Suppressor macrophage treated with lipopolysaccharide for 1 hour (primary cell): ENCODE measurements at places on chromosomes 1 and 21.

- DNase-seq: no peak
These were observed 5.6 kb upstream of the CLEC20A start for GRCh38 chr1:178502330-178502714.

- DNase-seq: no peak
These were observed 74.8 kb upstream of the EDN2 start for GRCh38 chr1:41559331-41559730.

GRCh38 chr1:201268604-201269151, 14.6 kb upstream of the PKP1 start:
- DNase-seq: no peak

DNA sequence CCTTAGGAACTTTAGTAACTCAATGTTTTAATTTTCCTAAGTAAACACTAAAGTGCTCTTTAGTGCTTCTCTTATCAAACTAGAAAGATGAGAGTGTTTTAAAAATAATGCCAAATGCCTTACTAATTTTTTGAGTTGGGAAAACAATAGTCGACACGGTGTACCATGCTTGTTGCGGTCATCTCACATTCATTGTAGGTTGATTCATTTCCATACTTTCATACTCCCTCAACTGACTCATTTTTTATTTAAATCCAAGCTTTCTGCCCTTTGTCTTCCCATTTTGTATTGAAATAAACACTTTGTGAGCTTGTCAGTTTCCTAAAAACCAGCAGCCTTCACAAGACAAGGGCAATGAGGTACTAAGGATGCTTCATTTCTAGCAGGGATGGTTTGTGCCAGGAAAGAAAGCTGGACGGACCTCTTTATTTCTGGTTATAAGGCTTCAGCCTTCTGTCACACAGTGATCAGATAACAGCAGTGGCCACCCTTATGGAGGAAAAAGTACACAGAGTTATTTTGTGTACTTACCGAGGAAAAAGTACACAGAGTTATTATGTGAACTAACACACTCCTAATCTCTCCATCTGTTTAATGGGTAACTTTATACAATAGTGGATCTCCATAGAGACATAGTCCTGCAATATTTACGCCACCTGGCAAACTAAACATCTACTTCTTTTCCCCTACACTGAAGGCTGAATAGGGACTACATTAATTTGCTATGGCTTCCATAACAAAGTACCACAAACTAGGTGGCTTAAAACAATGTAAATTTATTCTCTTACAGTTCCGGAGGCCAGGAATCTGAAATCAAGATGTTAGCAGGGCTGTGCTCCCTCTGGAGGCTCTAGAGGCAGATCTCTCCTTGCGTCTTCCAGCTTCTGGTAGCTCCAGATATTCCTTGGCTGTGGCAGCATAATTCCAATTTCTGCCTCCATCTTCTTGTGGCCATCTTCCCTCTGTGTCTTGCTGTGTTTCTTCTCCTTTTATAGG, 13.0 kb upstream of the CCDC190 start:
- no peak for DNase-seq

GRCh38 chr1:66256629-66257572, 277.1 kb upstream of the SGIP1 start:
- peak; percentile 45 for DNase-seq

DNA sequence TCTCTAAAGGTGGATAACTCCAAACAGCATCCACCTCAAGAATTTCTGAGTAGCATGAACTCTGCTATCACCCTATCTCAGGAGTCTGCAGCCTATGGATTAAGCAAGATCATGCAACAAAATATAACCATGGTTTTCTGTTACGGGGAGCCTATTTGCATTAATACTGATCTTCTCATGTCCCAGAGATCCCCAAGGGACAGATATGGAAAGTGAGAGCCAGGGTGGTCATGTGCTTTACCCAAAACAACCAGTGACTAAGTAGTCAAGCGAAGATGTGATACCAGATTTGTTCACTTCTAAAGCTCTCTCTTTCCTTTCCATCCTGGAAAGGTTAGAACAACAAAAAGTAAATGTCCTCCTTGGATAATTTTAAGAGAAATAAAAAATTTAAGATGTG, 125.1 kb downstream of the PRRX1 start:
- DNase-seq: no peak

DNA sequence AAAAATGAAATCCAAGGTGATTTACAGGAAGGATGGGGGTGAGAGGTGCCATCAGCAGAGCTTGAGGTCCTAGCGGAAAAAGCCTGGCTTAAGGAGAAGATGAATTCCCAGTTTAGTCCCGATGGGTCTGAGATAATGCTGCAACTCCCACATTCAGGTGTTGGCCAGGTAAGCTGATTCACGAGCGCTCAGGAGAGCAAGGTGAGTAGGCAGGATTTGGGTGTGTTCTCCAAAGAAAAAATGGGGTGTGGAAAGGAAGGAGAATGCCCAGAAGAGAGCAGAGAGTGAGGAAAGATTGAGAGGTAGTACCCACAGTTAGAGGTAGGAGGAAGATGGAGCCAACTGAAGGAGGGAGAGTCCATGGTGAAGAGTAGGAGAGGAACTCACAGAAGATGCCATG, 12.5 kb downstream of the RIMS3 start:
- DNase-seq: no peak

DNA sequence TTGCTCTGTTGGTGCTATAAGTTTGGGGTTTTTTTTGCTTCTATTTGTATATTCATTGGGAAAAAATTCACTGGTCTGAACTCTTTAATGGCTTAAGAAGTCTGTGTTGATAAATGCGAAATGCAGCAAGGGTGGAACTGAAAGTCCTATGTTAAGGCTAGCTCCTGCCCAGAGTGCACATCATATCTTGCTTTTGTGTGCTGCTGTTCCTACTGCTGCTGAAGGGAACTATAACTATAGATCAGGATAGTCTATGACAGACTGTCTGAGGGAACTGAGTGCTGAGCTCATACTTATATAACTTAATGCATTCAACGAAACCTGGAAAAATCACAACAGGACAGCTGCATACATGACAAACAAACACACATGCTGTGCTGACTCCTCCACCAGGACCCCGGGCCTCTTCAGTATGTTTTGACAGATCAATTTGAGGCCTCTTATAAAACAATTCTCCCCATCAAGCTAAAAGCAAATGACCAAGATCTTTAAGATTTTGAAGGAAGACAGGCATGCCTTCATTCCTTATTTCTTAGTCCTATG, 1031.5 kb upstream of the ADGRL2 start:
- DNase-seq: no peak

- no peak for DNase-seq
These were observed 381.2 kb upstream of the DUSP10 start for GRCh38 chr1:222123111-222123510.

DNA sequence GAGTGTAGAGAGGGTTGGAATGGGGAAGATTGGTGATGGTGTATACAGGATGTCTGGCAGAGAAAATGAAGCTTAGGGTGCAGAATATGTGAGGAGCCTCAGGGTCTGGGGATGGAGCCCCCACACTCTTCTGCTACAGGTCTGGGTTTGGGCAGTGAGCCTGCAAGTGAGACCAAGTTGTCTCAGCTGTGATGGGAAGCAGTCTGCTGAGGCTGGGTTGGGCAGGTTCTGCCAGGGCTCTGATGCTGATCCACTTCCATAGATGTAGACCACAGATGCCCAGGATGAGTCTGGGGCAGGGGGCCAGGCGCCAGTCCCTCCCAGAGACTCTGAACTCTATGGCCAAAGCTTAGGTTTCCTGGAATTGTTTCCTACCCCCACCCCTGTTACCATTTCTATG, 516.9 kb downstream of the PTPRU start:
- DNase-seq: no peak

DNA sequence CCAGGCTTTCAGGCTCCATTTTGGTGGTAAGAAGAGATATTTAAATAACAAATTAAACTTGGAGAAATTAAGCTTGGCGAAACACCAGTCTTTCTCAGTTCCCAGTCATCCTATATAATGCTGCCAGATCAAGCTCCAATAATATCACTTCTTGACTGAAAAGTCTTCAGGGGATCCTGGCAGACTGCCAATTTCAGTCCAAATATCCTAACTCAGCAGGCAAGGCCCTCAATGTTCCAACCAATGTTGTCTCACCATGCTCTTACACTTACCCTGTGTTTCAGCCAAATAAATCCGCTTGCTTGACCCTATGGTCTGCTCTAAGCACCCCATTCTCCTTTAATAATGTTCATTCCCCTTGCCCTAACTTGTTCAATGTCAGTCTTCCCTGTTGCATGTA, 39.9 kb upstream of the BCL10 start:
- no peak for DNase-seq

- DNase-seq: no peak
These were observed 220.1 kb upstream of the KCNK2 start for GRCh38 chr1:214862421-214862820.

DNA sequence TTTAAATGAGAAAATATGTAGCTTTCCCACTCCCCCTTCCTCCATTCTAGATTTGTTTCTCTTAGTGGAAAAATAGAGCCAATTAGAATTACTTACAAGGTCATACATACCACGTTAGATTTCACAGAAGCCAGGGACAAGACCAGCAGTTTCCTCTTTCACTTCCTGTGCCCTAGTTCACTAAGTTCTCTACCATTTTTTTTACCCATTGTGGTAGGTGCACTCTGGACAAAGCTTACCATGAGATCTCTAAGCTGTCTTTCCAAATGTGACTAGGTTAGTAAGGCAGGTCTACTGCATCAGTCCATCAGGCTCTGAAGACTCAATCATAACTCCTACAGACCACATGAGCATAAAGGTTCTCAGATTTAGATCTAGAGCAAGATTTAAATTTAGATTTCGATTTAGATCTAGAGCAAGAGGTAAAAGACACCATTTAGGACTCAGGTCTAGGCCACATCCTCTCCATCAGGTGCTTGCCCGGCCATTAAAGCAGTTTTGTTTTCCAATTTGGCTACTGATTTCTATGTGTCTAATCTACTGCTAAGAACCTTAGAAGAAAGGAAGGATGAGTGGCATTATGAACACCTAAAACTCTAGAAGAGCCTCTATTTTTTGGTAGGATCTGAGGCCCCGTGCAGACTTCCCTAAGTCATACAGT, 235.3 kb downstream of the FAF1 start:
- DNase-seq: peak; percentile 40

GRCh38 chr1:174160109-174160473, 771 bp downstream of the RABGAP1L start:
- peak; percentile 53 for DNase-seq

DNA sequence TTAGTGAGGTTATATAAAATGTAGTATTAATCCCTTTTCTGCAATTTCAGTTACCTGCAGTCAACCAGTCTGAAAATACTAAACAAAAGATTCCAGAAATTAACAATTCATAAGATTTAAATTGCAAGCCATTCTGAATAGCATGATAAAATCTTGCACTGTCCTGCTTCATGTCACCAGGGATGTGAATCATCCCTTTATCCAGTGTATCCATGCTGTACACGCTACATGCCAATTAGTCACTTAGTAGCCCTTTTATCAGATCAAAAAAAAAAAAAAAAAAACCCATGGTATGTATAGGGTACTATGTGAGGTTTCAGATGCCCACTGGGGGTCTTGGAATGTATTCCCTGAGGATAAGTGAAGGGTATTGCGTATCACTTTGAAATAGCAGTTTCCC, 191.3 kb upstream of the HP1BP3 start:
- no peak for DNase-seq

GRCh38 chr1:84726593-84727499, 36.6 kb upstream of the SSX2IP start:
- no peak for DNase-seq

DNA sequence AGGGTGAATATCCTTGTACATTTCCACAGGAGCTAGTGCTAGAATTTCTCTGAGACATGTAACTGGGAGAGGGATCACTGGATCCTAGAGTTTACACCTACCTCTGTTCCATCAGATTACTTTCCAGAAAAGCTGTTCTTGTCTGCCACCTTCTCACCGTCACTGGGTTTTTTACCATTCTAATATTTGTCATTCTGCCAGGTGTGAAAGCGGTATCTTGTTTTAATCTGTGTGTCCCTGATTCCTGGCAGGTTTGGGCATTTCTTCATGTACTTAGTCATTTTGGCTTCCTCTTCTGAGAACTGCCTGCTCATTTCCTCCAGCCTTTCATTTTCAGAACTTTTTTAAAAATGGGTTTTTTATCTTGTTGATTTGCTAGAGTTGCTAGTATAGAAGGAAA, 5.1 kb downstream of the PMF1 start:
- DNase-seq: peak; percentile 78

GRCh38 chr21:44653656-44654575, 543 bp downstream of the KRTAP12-4 start:
- no peak for DNase-seq

DNA sequence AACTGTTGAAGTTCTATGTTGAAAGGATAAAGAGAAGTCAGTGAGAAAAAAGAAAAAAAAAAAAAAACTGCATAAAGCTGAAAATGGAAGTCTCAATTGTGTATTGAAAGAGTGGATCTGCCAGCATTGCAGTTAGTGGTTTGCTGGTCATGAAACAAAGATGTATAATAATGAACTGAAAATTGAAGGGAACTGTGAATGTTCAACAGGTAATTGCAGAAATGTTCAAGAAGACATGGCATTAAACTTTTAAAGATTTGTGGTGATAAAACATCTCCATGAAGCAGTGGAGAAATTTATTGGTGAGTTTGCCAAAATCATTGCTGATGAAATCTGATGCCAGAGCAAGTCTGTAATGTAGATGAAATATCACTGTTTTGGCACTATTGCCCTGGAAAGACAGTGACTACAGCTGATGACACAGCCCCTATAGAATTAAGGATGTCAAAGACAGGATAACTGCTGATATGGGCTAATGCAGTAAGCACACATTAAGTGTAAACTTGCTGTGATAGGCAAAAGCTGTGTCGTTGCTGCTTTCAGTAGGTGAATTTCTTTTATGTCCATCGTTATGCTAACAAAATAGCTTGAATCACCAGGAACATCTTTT, 71.0 kb downstream of the RD3 start:
- no peak for DNase-seq

GRCh38 chr1:117387060-117387633, 19.9 kb downstream of the MAN1A2 start:
- no peak for DNase-seq

- no peak for DNase-seq
These were observed 84.5 kb downstream of the GLIS1 start for GRCh38 chr1:53654216-53655210.

GRCh38 chr1:207025146-207025880, 7.2 kb downstream of the C1orf116 start:
- DNase-seq: peak; percentile 34

GRCh38 chr1:17251701-17252376, 2.9 kb downstream of the PADI3 start:
- DNase-seq: no peak

DNA sequence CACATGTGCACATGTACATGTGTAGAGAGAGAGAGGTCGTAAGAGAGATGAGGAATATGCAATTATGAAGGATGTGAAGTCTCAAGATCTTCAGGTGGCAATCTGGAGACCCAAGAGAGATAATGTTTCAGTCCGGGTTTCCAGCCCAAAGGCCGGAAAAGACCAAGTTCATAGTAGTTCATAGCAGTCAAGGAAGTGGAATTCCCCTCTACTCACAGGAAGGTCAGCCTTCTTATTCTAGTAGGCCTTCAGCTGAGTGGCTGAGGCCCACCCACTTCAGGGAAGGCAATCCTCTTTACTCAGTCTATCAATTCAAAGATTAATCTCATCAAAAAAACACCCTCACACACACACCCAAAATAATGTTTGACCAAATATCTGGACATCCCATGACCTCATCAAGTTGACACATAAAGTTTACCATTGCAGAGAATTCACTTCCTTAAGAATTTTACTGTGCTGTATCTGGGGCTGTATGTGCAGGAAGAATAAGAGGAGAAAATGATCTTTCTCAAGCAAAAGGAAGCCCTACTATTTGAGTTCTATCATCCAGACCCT, 114.6 kb downstream of the TNFSF18 start:
- DNase-seq: peak; percentile 53

- peak; percentile 33 for DNase-seq
These were observed 58.1 kb upstream of the CCDC190 start for GRCh38 chr1:162919034-162919433.
